ENCODE measurements at places on chromosomes 12 and 14. TPM values are rescaled to one million over a fixed set of nuclear protein-coding genes. Genes with fewer than 3 reads are reported as not detected.

Gene SIRT4
- total RNA-seq, result 1.1 TPM

Gene IFI27L2
- 44.8 TPM for total RNA-seq

Gene MYH7
- not detected for total RNA-seq

Gene SYNE3
- total RNA-seq, result 26.8 TPM

Gene GLT8D2
- 0.20 TPM for total RNA-seq

Gene PMCH
- total RNA-seq, result not detected

Gene SOX5
- total RNA-seq, result 7.4 TPM

Gene TAS2R42
- not detected for total RNA-seq

Gene IL23A
- total RNA-seq, result 4.5 TPM

Gene KCNH5
- 0.03 TPM for total RNA-seq

Gene SGPP1
- total RNA-seq, result 35.1 TPM

Gene HHIPL1
- total RNA-seq, result 1.8 TPM

Gene DHRS7
- total RNA-seq, result 51.9 TPM

Gene FRS2
- 31.8 TPM for total RNA-seq

Gene GZMH
- total RNA-seq, result 13.1 TPM

Gene CIDEB
- 88.8 TPM for total RNA-seq

Gene KRT2
- 0.26 TPM for total RNA-seq

Gene SERPINA5
- 198 TPM for total RNA-seq

Gene MMP14
- total RNA-seq, result 57.6 TPM

Gene ISCU
- total RNA-seq, result 220 TPM

Gene LRP1-AS
- total RNA-seq, result not detected

Gene SLC2A13
- total RNA-seq, result 8.1 TPM

Gene C12orf57
- 280 TPM for total RNA-seq

Gene SUOX
- total RNA-seq, result 19.2 TPM

Gene WNT5B
- total RNA-seq, result 5.2 TPM

Gene RILPL2
- total RNA-seq, result 14.5 TPM

Gene IRF2BPL
- total RNA-seq, result 45.4 TPM

Gene WASHC4
- 87.2 TPM for total RNA-seq

Gene THAP2
- 5.8 TPM for total RNA-seq

Gene KRT3
- not detected for total RNA-seq

Gene SMIM41
- 8.1 TPM for total RNA-seq

Gene DEPDC4
- 0.85 TPM for total RNA-seq

Gene VWF
- 395 TPM for total RNA-seq

Gene CDCA4
- 8.3 TPM for total RNA-seq

Gene PLD4
- total RNA-seq, result 30.2 TPM

Gene LRRIQ1
- 0.58 TPM for total RNA-seq

Gene TRIM9
- 3.1 TPM for total RNA-seq

Gene GALNT16
- total RNA-seq, result 32.6 TPM

Gene OTOGL
- total RNA-seq, result 0.23 TPM

Gene IGFBP6
- total RNA-seq, result 75.6 TPM

Gene TPH2
- not detected for total RNA-seq

Gene TPPP2
- not detected for total RNA-seq

Gene NPFF
- total RNA-seq, result not detected

Gene TSPAN9
- 32.1 TPM for total RNA-seq
